Pancreas (tissue), 10 donors: ENCODE measurements at places on chromosomes 1 and 21. TPM values are rescaled to one million over a fixed set of nuclear protein-coding genes. Genes with fewer than 3 reads are reported as not detected.

The H6PD gene
- total RNA-seq, result 20.2 TPM

The C1orf141 gene
- not detected for total RNA-seq

The KCNJ9 gene
- total RNA-seq, result not detected

The KAZN gene
- total RNA-seq, result 4.0 TPM

The RIPK4 gene
- 14.2 TPM for total RNA-seq

The PLPPR4 gene
- total RNA-seq, result 0.56 TPM

The AIM2 gene
- total RNA-seq, result not detected

The RHBDL2 gene
- 0.08 TPM for total RNA-seq

The CYP4X1 gene
- total RNA-seq, result 1.6 TPM

The HTR1D gene
- total RNA-seq, result 0.20 TPM

The TTC34 gene
- total RNA-seq, result 0.25 TPM

The PROX1 gene
- total RNA-seq, result 33.4 TPM

The DMAP1 gene
- 24.4 TPM for total RNA-seq

The CDK18 gene
- 7.7 TPM for total RNA-seq
